Kidney (tissue), 22 donors: ENCODE measurements at places on chromosomes 2 and 18. TPM values are rescaled to one million over a fixed set of nuclear protein-coding genes. Genes with fewer than 3 reads are reported as not detected.

Gene ALPG
- not detected for total RNA-seq

Gene CTAGE1
- total RNA-seq, result not detected

Gene DHRS9
- total RNA-seq, result 2.2 TPM

Gene IL1F10
- total RNA-seq, result not detected

Gene LRP1B
- 1.2 TPM for total RNA-seq

GRCh38 chr18:11251229-11251890 lies 102.0 kb upstream of the PIEZO2 start:
- no peak for DNase-seq

DNA sequence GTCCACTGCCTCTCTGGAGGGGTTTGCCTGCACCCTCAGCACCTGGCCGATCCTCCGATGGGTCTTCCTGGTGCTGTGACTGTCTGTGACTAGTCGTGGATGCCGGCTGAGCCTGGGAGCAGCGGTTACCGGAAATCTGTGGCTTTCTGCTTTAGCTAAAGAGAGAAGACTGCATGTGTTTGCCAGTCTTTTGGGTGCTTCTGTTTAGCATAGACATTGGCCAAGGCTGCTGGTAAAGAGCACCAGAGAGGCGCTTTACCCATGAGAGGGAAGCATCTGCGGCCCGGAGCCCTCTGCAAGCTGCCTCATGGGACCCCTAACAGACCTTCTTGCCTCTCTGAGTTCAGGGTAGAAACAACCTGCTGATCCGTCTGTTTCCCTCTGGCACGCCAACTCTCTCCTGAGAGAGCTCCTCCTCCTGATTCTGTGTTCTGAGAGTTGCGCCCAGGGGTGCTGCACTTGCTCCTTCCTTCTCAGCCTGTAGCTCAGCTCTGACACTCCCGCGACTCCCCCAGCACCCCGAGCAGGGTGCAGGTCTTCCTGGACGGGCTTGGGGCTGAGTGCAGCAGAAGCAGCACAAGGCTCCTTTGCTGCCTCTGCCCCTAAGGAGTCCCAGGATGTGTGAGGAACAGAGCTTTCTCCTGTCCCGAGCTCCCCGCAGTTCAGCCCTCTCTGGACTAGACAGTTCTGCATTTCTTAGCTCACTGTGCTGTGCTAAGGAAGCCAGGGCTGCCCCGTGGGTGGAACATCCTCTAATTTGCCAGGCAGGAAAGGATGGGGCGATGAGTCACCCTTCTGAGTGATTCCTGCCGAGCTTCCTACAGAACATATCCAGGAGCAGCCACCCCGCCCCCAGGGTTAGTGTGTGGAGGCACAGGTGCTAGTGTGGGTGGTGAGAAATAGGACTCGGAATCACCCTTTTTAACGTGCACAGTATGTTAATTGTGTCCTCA lies 203.2 kb downstream of the SH3RF3 start:
- no peak for DNase-seq

GRCh38 chr2:24623535-24623934 lies 132.5 kb downstream of the NCOA1 start:
- DNase-seq, result no peak

DNA sequence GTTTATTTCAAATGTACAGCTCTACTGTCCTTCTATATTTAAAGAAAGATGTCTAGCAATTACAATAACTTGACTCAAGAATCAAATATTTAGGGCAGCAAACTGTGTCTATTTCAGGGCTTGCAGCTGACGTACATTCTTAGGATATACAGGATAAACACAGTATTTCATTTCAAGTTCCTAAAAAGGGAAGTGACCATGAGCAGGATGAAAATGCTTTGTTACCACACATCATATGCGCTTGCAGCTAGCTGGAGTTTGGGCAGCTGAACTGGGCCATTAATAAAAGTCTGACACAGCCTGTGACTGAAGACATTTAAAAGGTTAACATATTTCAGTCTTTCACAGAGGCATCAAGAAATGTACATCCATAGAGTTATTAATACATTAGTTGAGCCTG lies 264.6 kb upstream of the TRIB2 start:
- no peak for DNase-seq

DNA sequence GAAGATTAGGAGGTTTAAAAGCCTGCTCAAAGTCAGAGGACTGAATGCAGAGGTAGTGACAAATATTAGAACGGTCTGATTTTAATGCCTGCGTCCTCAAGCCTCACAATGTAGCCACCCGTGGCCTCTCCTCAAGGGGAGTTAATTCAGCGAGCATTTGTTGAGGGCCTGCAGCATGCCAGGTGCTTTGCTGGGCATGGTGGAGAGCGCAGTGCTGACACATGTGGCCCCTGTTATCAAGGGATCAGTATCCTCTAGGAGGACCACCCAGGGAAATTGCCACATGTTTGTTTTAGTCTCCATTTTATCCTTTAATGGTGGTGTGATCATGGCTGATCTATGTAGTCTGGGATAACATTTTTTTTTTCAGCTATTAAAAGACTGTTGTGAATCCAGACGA lies 19.2 kb downstream of the PMAIP1 start:
- DNase-seq, result no peak

DNA sequence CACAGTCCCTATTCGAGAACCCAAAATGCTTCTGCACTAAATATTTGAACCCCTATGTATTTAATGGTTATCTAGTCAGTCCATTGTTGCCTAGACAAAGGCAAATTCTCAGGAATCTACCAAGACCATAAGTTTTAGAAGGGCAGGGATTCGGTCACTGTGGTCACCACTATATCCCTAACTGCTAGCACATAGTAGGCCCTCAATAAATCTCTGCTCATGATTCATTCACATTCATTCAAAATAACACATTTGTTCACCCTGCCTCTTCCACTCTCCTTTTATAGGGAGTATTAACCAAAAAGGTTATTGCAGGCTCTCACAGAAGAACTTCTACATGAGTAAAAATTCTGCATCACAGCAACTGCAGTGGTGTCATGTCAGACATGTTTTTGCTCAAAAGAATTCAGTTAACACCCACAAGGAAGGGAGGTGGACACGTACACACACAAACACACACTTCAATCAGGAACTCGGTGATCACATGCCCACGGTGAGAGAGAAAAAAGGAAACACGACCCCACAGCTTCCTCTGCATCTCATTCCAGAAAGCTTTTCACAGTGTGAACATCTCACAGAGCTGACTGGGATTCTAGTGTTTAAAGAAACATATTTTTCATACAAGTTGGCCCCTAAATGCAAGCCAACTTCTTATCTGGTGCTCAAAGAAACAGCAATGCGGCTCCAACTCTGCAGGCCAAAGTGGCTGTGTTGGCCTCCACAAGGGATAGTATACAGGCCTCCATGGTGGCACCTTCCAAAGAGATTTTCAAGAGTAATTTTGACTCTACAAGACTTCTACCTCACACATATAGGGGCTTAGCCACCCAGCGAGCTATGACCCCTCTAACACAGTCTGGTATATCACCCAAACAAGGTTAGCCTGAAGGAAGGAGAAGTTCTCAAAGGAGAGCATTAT lies 98.0 kb downstream of the ANKRD44 start:
- no peak for DNase-seq

- DNase-seq, result no peak
Observed at GRCh38 chr2:231795525-231796327, 9.5 kb downstream of the COPS7B start.

- no peak for DNase-seq
Observed at GRCh38 chr2:79994161-79994560, 310.4 kb downstream of the LRRTM1 start.

DNA sequence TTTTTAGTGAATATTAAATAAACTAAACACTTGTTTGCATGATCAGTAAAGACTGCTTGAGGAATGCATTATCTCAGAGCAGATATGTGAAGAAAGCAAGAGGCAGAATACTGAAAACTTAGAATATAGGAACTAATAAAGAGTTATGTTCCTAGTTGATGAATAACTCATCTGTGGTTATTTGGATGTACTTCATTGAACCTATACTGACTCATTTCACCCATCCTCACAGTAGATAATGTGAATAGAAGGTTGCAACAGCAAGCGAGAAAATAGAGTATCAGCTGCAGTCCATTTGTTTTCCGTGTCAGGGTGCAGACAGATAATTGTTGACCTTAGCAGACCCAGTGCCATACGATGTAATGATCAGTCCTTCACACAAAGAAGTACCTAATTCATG lies 945.7 kb upstream of the LRRTM1 start:
- no peak for DNase-seq

DNA sequence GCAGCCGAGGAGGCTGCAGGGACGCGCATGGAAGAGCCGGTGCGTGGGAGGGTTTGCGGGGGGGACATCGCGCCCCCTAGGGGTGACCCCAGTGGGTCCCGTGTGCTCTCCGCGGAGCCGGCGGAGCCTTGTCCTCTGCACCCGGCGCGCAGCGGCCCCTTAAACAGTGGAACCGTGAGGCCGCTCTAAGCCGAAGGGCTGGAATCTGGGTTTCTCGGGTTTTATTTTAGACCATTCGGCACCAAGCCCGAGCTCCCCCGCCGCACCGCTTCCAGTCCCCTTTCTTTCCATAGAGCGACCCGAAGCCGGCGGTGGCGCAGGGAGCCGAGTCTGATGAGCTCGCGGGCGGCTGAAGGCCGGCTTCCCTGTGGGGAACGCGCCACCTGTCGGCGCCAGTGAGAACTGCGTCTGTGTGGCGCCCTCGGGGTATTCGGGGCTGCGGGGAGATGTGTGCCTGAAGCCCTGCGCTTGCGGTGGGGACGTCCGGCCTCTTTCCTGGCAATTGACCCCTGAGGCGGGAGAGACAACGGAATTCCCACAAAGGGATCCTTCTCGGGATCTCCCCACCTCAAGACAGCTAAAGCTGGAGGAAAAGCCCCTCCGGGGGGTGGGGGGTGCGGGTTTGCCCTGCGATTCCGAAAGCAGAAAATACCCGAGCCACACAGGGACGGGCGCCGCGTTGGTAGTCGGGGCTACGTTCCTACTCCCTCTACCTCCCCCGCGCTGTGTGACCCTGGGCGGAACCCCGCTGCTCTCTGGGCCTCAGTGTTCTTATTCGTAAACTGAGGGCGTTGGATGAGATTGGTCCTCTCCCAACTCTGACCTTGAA lies 8.2 kb upstream of the EN1 start:
- peak; percentile 91 for DNase-seq
